Erythroblast (primary cell): ENCODE measurements at places on chromosomes 6 and 20.
A peak's percentile ranks its signal among the peaks of the same experiment; 100 is the strongest.

DNA sequence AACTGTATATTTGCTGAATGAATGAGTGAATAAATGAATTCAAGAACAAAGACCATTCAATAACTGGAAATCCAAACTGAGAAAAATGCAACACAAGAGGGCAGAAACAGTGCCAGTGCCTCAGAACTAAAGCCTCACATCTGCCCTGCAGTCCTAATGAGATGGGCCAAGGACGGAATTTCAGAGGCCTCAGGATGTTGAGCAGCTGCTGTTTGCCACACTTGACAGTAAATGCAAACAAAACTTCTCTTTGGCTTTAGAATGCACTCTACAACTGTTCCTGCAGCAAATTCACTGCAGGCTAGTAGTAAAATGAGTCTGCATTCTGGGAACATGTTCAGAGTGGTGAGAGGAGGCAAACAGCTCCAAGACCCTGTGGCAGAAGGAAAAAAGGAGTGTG lies 177.6 kb upstream of the LRFN2 start:
- no peak for DNase-seq

DNA sequence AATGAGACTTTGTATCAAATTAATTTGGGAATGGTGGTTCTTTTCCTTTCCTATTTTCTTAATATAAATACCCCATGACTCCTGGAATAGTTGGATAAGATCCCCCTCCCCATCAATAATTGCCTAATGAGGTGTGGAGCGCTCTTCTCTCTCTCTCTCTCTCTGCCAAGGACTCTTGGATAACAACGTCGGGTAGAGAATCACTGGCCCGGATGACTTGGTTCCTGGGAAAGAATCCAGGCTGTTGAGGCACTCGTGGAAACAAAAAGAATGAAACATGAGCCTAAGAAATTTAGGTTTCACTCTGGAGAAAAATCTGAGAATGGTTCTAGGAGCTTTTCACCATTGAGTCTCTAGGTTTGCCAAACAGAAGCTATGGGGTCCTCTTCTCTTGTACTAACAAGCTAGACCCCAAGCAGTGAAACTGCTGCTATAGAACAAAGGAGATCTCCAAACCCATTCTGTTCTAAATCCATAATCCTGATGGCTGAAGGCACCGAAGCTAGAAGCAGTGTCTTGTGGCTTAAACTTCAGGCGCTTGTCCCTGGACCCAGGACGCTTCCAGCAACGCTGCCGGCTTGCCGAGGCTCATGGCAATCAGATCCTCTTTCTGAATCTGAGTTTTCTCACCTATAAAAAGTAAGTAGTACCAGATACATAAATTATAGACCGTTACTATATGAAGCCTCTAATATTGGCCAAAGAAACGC lies 241.6 kb upstream of the BTBD3 start:
- DNase-seq, result no peak

DNA sequence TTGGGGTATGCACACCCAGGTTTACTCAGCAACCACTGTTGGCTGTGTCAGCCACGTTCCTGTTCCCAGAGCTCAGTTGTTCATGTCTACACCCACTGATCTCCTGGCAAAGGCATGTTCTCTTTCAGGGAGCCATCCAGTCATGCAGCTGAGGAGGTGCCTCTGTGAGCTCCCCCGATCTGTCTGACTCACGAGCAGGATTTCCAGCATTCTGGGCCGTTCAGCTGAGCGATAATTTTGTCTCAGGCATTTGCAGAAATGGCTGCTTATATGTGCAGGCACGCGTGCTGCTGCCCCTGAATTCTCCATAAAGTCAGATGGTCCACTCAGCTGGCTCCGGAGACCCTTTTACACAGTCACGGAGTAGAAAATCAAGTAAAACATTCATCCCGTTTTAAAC lies 78.4 kb upstream of the IYD start:
- no peak for DNase-seq

GRCh38 chr6:52517502-52518278 lies 59.2 kb downstream of the TRAM2 start:
- DNase-seq, result peak; percentile 73

- no peak for DNase-seq
Observed at GRCh38 chr6:16608444-16608843, 152.8 kb downstream of the ATXN1 start.

DNA sequence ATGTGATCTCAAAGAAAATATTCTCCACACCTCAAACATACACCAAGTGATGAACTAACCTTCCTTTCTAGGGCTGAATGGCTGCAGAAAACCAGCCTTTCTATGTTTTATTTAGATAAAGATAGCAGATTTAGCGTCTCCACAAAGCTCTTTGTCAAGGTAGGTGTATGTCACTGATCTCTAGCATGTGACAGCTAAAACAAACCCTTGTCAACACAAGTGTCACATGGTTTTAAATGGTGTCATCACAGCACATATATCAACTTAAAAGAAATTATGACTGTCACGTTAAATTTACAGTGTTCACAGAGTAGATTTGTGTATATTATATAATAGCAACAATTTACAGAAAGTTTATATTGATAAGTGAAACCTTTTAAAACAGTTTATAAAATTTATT lies 58.3 kb downstream of the TENT5A start:
- DNase-seq, result no peak

- no peak for DNase-seq
Observed at GRCh38 chr6:14381829-14382677, 264.5 kb downstream of the CD83 start.

DNA sequence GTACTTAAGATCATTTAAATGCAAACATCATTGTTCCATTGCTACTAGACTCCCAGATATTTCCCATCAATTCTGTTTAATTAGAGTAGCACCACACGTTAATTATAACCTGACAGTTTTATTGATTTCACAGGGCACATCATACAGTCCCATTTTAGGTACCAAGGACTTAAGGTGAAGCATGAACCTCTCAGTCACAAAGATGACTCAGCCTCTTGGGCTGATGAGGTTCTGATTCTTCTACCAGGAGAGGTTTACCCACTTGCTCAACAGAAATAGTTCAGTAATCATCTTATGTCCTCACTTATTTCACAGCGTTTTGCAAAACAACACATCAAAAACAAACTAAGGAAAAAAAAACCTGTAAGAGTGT lies 98.5 kb downstream of the HIVEP2 start:
- no peak for DNase-seq

GRCh38 chr6:40723967-40724366 lies 136.8 kb upstream of the LRFN2 start:
- peak; percentile 5 for DNase-seq

GRCh38 chr20:22499515-22500166 lies 84.7 kb downstream of the FOXA2 start:
- DNase-seq, result no peak

GRCh38 chr6:144315981-144316861 lies 31.1 kb downstream of the UTRN start:
- DNase-seq, result no peak

DNA sequence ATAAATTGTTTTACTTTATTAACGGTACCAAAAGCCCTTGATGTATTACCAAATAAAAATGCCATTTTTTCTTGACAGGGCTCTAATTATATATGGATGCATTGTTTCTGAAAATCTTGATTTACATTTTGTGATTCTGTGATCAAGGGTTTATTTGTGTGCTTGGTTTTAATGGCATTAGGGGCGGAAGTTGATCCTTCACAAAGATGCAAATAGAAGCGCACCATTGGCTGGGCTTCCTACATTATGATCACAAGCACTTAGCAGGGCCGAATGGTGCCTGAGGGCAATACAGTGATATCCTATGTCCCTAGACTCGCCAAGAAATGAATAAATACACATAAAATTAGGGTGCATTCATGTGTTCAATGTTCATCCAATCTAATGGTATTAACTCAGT lies 172.9 kb upstream of the UST start:
- no peak for DNase-seq

GRCh38 chr20:49865559-49865958 lies 49.8 kb downstream of the SPATA2 start:
- no peak for DNase-seq

GRCh38 chr6:123226398-123226797 lies 230.4 kb downstream of the CLVS2 start:
- no peak for DNase-seq

- peak; percentile 55 for DNase-seq
Observed at GRCh38 chr6:1524040-1524480, 85.7 kb upstream of the FOXC1 start.

GRCh38 chr6:116100419-116101301 lies at the start of gene NT5DC1:
NT5DC1 (plus strand) TSS chr6:116100853; CDS start chr6:116100931, 78 bp downstream.
- DNase-seq, result peak; percentile 91

GRCh38 chr6:18693881-18694280 lies 306.7 kb downstream of the RNF144B start:
- DNase-seq, result no peak

- no peak for DNase-seq
Observed at GRCh38 chr6:133833949-133834359, 55.0 kb upstream of the TCF21 start.

GRCh38 chr6:21791581-21791980 lies 198.0 kb downstream of the SOX4 start:
- DNase-seq, result no peak

- DNase-seq, result no peak
Observed at GRCh38 chr20:3677733-3678132, 4.1 kb downstream of the ADAM33 start.

GRCh38 chr6:168232062-168232461 lies 87.5 kb downstream of the DACT2 start:
- DNase-seq, result no peak

DNA sequence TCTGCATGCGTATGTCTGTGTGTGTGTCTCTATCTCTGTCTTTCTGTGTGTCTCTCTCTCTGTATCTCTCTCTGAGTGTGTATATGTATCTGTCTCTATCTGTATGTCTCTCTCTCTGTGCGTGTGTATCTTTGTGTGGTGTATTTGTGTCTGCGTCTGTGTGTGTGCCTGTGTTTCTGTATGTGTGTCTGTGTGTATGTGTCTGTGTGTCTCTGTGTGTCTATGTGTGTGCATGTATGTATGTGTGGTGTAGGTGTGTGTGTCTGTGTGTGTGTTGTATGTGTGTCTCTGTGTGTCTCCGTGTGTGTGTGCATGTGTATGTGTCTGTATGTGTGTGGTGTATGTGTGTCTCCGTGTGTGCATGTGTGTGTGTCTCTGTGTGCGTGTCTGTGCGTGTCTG lies 243.0 kb upstream of the FOXQ1 start:
- DNase-seq, result no peak

DNA sequence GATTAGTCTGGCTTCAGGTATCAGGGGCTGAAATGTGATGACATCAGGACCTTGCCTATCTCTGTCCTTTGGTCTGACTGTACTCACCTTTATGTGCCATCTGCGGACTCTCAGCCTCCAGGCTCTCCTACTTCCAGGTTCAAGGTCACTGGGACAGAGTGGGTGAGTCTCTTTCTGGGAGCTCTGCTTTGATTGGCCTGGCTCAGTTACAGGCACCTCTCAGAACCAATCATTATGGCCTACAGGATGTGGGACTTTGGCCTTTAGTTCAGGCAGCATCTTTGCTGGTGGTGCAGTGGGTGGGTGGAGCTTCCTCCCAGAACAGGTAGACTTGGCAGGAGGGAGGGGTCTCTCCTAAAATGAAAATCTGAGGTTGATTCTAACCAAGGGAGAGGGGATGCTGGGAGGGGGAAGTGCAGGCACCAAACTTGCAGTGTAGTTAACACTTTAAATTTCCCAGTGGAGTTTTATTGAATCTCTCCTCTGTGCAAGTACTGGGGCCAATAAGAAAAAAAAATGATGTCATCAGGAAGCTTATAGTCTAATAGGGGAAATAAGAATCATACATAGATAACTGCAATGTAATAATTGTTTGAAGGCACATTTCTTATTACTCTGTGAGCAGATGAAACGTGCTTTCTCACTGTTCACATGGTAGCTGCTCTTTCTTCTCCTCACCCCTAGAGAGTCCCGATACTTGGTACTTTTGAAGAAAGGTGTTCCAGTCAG lies 53.4 kb downstream of the SLC24A3 start:
- peak; percentile 12 for DNase-seq

DNA sequence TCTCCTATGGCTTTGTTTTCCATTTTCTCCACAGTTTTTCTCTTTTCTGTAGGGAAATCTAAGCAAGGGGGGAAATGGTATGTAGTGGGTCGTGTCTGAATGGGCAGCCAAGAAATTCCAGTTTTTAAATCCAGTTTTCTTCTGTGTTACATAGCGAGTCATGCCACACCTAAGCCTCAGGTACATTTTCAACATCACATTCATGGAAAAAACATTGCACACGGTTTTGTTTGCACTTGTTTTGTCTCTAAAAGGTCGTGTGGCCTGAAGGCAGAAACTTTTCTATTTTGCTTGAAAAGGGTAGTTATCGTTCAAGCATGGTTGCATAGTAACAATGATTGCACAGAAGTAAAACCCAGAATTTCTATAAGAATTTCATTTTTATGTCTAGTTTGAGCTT lies 70.5 kb downstream of the MOXD1 start:
- no peak for DNase-seq

- DNase-seq, result no peak
Observed at GRCh38 chr6:77987035-77987384, 334.2 kb downstream of the MEI4 start.

- DNase-seq, result no peak
Observed at GRCh38 chr20:7003598-7003997, 236.1 kb downstream of the BMP2 start.

DNA sequence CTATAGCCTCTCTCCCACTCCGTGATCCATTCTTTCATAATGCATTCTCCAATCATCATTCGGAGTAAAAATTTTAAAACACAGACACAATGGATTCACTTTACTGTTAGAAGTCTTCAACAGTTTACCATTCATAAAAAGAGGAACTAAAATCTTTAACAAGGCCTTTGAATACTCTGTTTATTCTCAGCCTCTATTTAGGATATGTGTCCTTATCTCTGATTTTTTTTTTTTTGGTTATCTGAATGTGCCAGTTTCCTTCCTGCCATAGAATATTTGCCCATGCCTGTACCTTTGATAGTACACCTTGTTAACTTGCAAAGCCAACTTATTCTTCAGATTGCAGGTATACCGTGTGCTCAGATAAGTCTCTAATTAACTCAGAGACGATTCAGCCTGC lies 11.1 kb downstream of the CRISP1 start:
- no peak for DNase-seq

- no peak for DNase-seq
Observed at GRCh38 chr6:24064832-24065231, 61.2 kb upstream of the NRSN1 start.

DNA sequence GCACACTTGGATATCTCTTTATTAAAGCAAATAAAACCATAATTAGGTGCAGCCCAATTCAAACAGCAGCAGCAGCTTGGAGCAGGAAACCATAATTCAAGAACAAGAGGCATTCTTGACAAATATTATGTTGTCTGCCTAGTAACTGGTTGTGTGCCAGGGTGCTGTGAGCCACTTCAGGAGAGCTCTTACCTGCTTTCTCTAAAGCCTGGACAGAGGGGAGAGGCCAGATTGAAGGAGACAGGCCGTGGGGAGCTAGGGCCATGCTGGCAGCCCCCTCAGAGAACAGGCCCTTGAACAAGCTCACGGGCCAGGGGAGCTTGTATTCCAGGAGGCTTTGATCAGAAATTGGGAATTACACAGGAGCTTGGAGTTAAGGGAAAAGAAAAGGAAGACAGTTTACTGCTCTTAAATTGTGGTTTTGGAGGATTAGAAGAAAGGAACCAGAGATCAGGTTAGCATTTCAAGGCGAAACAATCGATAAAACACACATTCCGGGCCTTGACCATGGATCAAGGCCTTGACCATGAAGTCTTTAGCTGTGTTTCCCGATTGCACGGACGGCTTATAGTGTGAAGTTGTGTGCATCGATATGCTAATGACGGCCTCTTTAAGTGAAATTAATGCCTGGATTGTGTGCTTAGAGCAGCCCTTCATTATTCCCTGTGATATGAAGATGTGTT lies 69.8 kb upstream of the NKX2-2 start:
- DNase-seq, result no peak
